ENCODE measurements at places on chromosomes 2 and 18.
A peak's percentile ranks its signal among the peaks of the same experiment; 100 is the strongest.

DNA sequence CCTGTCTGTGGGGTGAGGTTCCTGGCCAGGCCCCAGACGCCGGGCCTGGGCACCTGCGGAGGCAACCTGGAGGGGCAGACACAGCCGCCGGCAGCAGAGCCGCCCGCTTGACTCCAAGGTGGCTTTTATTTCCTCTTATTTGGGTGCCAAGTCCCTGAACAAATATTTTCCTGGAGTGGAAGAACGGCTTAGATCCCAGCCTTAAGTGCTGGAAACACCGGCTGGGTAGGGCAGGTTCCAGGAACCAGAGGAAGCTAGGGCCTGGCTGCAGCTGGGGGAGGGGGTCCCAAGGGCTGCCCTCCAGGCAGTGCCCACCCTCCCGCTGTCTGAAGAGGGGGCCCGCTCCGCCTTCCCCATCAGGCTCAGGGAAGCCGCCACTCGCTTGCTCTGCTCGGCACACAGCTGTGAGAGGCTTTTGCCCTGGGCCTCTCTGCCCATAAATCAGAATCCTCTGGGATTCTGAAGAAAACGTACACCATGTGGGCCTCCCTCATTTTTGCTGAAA lies 28.2 kb downstream of the SDC1 start:
- DNase-seq, result no peak

DNA sequence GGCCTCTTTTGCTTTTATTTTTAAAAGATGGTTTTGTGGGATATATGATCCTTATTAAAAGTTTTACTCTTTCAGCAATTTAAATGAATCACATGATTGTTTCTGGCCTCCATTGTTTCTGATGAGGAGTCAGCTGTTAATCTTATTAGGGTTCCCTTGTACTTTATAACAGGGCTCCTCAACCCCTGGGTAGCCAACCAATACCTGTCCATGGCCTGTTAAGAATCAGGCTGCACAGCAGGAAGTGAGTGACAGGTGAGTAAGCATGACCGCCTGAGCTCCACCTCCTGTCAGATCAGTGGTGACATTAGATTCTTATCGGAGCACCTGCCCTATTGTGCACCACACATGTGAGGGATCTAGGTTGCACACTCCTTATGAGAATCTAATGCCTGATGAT lies 45.1 kb upstream of the FAM98A start:
- no peak for DNase-seq

DNA sequence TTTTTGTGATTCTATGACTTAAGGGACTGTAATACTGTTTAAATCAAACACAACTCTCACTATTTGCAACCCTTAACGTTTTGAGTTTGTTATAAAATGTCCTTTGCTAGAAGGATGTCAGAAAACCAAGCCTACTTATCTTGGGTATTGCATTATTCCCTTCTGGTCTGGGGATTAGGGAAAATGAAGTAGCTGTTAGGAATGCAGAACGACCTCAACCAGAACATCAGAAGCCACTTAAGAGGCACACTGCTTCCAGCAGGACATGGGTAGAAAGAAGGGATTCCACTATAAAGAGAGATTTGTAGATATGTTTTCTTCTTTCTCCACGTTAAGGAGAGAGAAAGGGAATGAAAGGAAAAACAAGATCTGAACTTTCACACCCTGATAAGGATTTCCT lies 101.2 kb downstream of the SETBP1 start:
- no peak for DNase-seq

DNA sequence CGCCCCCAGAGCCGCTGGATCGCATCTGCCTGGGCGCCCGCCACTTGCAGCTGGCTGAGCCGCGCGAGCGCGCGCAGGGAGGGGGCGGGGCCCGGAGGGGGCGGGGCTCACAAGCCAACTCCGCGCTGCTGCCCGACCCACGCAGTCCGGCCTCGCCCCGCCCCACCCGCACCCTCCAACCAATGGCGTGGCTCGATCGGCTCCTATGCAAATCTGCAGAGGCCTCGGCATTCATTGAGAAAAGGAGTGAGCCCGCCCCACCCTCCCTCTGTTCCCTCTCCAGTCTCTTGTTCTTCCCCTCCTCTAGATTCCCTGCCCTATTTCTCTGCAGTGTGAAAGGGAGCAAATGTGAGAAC lies at the start of gene ALK:
Gene ALK, minus strand, starts transcription at position 27 of the 356 bp plus-strand sequence. CDS start 927 bp downstream, outside the sequence.
- peak; percentile 81 for DNase-seq

- DNase-seq, result no peak
Observed at GRCh38 chr18:11887328-11888128, 20.6 kb downstream of the MPPE1 start.

DNA sequence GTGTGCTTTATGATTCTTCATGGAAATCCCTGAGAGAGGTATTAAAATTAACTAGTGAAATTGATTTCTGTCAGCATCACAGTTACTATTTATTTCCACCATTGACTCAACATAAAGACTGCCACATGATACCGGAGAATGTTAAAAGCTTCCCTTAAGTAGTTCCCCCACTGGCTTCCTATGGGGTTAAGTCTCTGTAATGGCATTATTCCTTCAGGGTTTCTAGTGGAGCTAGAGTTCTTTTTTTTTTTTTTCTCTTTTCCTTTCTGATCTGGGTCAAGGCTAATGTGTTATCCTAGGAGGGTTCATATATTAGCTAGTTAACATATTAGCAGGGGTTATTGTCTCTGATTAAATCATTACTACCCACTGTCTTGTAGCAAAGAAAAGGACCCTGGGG lies 1919.1 kb upstream of the PIK3C3 start:
- no peak for DNase-seq

DNA sequence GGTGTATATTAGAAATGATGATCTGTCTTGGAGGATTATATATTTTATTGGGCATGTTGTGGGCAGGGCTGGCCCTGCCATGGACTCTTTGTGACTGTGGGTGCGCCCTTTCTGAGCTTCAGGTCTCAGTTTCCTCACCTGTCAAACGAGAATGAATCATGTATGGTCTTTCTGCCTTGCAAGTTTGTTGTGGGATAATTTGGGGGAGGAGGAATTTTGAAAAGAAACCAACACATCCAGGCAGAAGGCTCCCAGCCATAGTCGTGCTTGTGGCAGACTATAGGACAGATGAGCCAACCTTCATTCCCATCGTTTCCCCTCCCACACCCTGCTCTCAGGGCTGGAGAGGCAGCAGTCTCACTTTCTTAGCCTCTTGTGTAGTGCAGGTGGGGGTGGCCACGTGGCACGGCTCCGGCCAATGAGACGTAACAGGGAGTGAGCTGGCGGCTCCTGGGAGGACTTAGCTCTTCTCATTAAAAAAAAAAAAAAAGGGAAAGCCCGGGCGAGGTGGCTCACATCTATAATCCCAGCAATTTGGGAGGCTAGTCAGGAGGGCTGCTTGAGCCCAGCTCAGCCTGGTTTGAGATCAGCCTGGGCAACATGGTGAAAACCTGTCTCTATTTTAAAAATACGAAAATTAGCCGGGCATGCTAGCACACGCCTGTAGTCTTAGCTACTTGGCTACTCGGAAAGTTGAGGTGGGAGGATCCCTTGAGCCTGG lies 63.1 kb downstream of the RHOB start:
- DNase-seq, result peak; percentile 36

- DNase-seq, result no peak
Observed at GRCh38 chr2:33583194-33583938, 15.7 kb downstream of the FAM98A start.

GRCh38 chr2:207046724-207047123 lies 107.4 kb downstream of the CPO start:
- no peak for DNase-seq

DNA sequence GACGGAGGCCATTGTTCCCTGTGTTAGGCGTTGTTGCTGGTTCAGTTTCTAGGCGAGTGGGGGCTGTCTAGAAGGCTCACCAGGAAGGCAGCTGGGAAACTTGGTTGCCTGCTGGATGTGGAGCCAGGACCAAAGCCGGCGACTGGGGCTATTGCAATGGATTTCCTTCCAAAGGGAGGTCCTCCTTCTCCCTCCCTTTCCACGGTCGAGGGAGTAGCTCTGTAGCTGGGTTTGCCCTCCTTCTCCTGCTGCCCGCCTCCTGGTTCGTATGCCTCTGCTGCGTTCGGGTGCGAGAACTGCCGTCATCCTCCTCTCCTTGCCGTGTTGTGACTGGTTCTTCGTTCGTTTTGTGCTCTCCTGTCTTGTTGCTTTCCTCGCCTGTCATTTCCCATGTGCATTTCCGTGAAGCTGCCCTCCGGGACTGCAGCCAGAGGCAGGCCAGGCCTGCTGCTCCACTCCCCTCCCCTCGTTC lies 203.4 kb downstream of the NEDD4L start:
- peak; percentile 36 for DNase-seq

DNA sequence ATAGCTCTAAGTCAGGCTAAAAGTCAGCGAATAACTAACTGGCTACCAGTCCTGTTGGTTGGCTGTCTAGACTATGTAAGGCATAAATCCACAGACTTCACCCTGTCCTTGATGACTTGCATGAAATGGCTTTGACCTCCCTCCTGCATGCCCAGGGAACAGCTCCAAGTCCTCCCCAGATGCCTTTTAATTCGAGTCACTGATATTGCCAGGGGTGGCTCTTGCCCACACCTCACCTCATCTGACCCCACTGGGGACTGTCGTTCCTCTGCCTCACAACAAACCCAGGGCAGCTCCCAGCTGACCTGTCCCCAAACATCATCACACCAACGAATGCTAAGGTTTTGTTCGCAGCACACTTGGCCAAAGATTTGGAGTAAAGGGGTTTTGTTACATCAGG lies 396.0 kb upstream of the ID2 start:
- no peak for DNase-seq

GRCh38 chr18:45841060-45841764 lies 15.7 kb downstream of the SIGLEC15 start:
- no peak for DNase-seq

- DNase-seq, result no peak
Observed at GRCh38 chr18:79524181-79525078, 128.7 kb downstream of the NFATC1 start.

DNA sequence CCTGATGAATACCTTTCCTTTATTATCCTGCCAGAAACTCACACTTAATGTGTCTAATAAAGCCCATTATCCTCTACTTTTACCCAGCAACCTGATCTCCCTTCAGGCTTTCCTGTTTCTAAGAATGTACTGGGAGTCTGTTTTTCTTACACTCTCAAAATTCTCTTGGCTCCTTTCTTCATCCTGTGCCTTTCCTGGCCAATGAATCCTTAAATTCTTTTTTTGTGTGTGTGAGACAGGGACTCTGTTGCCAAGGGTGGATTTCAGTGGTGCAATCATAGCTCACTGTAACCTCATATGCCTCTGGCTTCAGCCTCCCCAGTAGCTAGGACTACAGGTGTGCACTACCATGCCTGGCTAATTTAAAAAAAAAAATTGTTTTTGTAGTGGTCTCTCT lies 72.7 kb downstream of the MAP2 start:
- DNase-seq, result peak; percentile 13

DNA sequence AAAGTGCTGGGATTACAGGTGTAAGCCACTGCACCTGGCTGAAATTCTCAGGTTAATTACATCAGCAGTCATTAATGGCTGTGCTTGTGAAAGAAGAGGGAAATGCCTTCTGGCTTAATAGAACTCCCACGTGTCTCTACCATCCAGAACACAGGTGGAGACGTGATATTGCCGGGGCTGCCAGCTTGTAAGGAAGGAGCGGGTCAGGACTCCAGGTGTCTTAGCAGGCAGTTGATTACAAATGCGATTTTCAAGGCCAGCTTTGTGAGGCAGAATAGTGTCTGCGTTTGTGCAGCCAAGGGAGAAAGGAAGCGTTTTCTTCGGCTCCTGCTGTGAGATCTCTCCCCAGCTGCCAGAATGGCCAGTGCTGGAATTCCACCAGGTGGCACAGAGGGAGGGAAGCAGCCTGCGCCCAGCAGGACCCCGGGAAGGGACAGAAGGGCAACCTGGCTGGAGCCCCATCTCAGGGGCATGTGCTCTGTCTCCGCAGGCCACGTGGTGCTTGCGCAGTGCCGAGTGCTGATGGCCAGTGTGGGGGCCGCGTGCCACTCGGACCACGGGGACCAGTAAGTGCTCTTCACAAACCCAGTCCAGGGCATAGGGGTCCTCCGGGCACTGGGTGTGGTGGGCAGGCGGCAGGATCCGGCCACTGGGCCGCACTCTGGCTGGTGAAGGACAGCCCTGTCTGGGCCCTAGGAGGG lies 3.7 kb upstream of the ESPNL start:
- DNase-seq, result no peak

- DNase-seq, result peak; percentile 22
Observed at GRCh38 chr2:160225722-160226121, 25.6 kb upstream of the ITGB6 start.

GRCh38 chr2:137959166-137959565 lies 5.1 kb upstream of the HNMT start:
- no peak for DNase-seq

DNA sequence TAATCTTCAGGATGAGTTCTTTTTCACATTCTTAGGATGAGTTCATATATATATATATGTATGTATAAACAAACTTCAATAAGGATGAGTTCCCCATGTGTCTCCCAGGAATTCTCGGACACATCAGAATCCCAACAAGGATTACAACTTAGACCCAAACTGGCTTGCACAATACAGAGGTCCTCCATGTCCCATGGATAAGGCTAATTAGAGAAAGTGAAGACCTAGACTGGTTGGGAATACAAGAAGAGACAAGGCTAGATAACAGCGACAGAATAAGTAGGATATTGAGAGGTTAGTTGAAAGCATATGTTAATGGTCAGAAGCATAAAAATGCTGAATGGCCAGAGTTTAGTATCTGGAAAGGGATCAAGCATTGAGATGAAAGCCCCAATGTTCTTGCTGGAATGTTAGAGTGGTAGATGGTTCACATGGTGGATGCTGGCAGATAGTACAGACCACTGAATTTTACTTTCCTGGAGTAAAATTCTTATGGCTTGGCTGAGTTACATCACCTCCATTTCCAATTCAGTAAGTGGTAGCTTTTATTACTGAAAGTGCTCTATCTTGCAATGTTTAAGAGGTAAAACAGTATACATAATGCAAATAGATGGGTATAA lies 154.9 kb upstream of the EPHA4 start:
- no peak for DNase-seq

DNA sequence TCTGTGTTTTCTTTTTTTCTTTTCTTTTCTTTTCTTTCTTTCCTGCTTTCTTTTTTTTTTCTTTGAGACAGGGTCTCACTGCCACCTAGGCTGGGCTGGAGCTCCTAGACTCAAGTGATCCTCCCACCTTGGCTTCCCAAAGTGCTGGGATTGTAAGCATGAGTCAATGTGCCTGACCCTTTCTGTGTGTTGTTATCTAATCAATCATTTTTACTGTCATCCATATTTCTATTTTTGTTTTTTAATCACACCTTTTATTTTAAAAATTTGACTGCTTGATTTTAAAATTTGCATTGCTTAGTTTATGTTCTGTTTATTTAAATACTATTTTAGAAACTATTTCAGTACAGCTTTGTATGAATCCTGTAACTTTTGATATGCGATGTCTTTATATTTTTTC lies 19.2 kb downstream of the LCLAT1 start:
- no peak for DNase-seq

- DNase-seq, result no peak
Observed at GRCh38 chr2:206611191-206611590, 31.1 kb upstream of the FAM237A start.

GRCh38 chr2:191582355-191582754 lies 95.6 kb upstream of the NABP1 start:
- DNase-seq, result no peak

GRCh38 chr2:43513796-43514195 lies 82.0 kb downstream of the THADA start:
- DNase-seq, result no peak

Measured in NCI-H446 treated with DMSO at 0.1 percent for 48 hours (cell line).